ENCODE measurements at places on chromosomes 2 and 18.

- DNase-seq: no peak
Measured at GRCh38 chr2:135984199-135985017, 1.0 kb downstream of the DARS1 start.

DNA sequence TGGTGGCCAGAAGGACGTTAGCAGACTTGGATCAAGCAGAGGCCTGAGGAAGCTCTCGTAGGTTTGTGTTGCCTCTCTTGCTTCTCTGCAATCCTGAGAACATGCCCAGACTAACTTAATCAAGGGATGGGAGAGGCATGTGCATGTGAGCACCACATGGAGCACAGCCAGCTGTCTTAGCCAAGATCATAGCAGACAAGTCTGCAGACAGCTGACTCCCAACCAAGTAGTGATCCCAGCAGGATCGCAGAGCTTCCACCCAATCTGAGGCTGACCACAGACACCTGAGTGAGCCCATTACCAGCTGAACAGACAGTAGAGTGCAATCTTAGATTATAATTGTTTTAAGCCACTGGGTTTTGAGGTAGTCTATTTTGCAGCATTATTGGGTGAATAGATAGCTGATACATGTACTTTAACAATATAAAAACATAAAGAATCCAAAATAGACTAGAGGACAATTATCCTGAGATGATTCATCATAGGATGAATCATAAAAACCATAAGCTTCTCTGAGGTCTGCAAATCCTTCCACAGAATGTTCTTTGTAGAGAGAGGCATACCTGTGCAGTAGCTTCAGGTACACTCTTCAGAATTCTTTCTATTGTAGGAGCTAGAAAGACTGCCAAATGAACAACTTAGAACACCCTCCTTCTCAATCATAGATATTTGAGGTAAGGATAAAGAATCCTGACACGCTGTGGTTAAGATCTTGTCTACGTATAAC lies 25.2 kb upstream of the FAM110C start:
- no peak for DNase-seq

- DNase-seq: no peak
Measured at GRCh38 chr2:31372097-31372496, 42.4 kb downstream of the XDH start.

- DNase-seq: no peak
Measured at GRCh38 chr2:870426-870825, 80.2 kb upstream of the SNTG2 start.

- DNase-seq: no peak
Measured at GRCh38 chr2:1870431-1870830, 126.1 kb upstream of the PXDN start.

GRCh38 chr2:106161938-106162820 lies 31.9 kb downstream of the UXS1 start:
- DNase-seq: no peak

DNA sequence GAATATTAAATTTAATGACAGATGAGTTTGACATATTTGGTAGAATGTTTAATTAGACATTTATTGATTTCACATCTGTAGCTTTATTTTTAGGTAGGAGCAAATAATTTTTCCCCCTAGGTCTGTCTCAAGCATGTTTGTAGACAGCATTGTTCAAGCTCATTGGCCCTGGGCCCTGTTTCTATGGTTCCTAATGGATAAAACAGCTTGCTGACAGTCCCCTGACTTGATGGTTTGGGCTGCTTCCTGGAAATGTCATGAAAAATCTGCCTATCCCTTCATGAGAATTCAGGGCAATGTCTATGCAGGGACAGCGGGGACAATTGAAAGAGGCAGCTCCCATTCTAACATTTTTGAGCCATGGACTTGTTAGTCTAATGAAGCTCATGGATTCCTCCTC lies 14.6 kb upstream of the MEP1B start:
- no peak for DNase-seq

DNA sequence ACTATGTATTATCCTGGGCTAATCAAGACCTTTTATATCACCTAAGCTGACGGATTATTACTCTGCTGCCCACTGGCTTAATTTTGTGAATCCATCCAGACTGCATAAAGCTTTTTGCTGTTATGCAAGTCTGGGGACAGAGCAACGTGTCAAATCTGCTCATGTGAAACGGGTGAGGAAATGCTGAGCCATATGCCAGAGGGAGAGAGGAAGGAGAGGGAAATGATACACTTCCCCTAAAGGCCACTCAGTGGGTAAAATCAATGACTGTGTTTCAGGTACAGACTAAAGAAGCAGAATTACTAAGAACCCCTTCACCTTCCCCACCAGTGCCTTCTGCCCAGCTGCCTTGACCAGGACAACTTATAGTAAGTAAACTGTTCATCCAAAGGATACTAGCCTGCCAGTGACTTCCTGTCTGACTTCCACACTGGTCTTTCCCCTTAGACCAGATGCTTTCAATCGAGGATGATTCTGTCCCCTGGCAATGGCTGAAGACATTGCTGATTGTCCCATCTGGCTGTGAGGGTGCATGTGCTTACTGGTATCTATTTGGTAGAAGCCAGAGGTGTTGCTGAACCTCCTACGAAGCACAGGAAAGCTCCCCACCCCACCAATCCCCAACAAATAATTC lies 43.0 kb downstream of the STAT1 start:
- no peak for DNase-seq

- no peak for DNase-seq
Measured at GRCh38 chr2:51619961-51620360, 588.0 kb upstream of the NRXN1 start.

DNA sequence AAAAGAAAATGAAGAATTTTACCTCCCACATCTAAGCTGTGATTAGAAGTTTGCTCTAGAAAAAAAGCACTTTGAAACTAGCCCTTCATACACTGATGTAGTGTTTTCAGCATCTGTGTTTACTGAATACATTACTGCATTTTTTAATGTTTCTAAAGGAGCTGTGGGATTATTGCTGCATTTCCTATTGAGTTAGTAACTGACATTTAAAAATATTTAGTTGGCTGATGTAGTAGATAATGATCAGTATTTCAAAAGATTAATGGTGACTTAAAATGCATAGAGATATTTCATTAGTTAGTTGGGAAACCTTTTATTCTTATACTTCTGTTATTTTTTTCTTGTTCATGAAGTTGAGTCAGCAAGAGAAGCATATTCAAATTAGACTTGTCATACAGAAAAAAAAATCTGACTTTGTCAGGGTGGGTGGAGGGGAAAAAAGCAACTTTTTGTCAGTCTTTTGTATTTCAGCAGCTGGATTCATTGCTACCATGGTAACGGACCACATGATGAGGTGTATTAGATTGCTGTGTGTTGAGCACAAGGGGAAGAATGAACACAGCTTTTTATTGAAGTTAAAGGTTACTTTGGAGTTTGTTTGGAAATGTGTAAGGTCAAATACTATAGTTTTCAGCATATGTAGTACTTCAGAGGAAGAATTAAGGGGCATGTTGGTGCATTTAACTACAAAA lies at the start of gene DTNA:
DTNA (plus strand) TSS at position 549 of the 692 bp plus-strand sequence. CDS start 45,679 bp downstream, outside the sequence.
- DNase-seq: no peak

DNA sequence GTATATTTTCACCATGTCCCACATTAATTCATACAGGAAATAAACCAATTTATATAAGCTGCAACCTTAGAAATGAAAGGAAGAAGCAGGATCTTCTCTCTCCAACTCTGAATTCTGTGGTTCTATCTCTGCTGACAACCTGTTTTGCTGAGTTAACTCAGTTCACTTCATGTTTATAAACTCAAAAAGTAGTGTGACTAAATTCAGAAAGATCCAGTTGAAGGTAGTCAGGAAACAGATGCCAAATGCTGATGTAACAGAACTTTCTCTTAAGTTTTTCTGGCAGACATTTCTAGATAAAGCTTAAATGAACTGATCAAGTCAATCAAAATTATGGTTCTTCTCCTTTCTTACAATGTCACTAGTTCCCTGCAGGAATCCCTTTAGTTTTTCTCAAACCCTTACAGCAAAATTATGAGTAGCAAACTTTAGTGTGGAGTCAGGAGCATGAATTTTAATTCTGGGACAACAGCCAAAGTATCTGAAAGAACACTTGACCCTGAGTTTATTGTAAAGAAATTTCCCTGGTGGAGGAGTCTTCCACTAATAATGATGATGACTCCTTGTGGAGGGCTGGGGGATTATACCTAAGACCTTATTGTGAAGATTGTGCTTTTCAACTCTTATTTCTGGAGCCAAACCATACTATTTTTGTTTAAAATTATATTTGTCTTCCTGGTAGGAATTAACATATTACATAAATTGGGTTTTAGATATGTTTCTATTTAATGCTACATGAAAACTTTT lies 216.9 kb downstream of the MYO3B start:
- no peak for DNase-seq

DNA sequence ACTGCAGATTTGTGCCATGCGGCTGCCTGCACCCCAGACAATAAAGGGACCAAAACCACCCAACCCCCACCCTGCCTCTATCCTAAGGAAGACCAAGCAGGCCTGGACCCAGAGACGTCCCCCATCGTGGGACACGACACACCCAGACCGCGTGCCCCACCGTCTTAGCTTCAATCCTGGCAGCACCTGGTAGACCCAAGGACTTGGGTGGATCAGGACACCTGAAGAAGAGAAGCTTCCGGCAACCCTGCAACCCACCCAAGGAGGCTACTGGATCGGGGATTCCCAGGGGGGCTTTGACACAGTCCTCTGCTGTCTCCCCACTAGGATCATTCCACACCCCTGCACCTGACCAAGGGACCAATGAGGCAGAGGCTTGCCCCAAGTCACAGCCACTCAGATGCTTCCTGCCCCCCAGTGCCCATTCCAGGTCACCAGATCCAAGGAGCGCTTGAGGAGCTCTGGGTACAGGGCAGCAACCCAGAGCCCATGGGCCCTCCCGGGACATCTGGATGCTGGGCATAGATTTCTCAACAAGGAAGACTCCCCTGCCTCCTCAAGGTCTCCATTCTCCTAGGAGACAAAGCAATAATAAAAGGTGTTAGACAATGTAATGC lies 3.6 kb downstream of the ALPI start:
- DNase-seq: no peak
